Fibroblast of skin of right quadriceps (primary cell): ENCODE measurements at places on chromosomes 1 and 21.

GRCh38 chr1:67134695-67135094 lies at the start of gene C1orf141:
C1orf141 (minus strand) TSS chr1:67134970; CDS start chr1:67127240, 7,730 bp downstream.
- DNase-seq: peak; percentile 32

- peak; percentile 78 for DNase-seq
These were observed 16.1 kb downstream of the NOC2L start for GRCh38 chr1:942864-943533.

GRCh38 chr1:167106119-167106461 lies 12.2 kb downstream of the STYXL2 start:
- no peak for DNase-seq

- DNase-seq: no peak
These were observed 2.2 kb upstream of the HUNK start for GRCh38 chr21:31870472-31871193.

DNA sequence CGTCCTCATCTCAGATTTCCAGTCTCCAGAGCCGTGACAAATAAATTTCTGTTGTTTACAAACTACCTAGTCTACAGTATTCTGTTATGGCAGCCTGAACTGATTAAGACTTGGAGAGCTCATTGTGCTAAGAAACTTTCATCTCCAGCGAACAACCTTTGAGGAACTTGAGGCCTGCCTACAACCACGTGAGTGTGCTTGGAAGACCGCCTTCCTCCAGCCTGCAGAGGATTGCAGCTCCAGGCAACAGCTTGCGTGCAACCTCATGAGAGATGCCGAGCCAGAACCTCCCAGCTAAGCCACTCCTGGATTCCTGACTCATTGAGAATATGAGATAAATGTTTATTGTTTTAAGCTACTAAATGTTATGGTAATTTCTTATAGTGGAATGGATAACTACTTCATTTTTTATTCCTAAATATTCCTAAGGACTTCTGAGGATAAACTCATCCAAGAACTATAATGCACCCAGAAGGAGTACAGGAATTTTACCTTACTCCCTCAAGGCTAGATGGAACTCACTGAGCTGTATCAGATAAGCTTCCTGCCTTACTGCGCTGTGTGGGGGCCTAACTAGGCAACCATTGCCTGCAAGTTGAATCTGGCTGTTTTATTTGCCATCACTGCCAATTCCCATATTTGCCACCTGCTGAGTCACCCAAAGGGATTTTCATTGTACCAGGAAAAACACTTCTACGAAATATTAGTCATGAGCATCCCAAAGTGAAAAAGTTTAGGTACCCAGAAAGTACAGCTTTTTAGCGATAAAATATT lies 17.6 kb downstream of the FAM177B start:
- DNase-seq: peak; percentile 82

DNA sequence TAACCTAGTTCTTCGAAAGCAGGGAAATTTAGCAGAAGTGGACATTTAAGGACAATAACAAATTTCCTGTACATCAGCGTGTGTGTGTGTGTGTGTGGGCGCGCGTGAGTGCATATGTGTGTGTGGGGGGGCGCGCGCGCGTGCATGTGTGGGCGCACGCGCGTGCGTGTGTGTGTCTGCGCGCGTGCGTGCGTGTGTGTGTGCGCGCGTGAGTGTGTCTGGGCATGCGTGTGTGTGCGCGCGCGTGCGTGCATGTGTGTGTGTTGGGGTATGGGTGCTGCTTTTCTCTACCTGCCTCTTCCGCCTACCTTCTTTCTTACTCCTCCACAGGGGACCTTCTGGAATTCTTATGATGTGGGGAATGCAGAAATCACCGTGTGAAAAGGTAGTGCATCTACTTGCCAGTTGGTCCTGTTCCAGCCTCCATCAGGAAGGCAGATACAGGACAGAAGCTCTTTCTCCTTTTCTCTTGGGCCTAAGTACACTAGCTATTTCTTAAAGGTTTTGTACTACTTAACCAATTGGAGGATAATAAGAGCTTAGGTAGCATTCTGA lies 165.4 kb upstream of the KCNK2 start:
- DNase-seq: no peak

DNA sequence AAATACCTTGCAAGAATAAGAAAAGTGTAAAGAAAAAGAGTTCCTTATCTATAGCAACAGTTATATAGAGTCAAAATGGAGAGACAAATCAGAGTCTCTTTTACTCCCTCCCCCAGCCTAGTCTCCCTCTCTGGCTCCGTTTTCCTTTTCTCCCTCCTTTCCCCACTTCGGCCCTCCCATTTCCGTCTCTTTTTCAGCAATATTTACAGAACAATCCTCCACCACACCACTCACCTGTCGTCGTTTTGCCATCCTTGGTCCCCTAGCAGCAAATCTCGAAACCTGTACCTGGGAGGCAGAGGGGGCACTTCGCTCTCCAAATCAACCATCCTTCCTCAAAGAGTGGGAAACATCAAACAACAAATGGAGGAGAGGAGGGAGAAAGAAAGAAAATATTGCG lies 259 bp downstream of the KCNT2 start:
- DNase-seq: peak; percentile 3

DNA sequence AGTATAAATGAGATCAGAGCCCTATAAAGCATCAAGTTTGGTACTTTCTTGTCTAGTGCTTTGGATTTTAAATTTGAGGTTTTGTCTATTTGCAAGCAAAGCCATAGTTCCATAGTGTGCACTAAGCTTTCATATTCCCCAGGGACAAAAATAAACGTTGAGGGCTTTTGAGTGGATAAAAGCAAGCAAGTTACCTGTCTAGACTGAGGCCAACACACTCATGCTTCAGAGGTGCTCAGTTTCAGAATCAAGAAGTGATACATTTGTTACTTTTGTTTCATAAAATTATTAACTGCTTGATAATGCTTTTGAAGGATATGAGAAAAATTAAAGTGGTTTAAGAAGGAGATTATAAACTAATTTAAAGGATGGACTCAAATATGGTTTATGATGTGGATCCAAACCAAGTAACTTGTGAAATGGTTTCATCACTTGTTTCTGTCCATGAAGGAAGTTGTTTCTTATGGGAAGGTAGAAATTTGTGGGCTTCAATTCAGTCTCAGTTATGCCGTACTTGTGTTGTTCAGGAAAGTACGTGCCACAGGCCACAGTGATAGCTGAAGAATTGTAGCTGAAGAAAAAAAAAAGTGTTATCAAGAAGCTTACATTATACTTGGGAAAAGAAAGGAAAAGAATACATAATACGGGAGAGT lies 71.2 kb downstream of the CHRM3 start:
- no peak for DNase-seq

DNA sequence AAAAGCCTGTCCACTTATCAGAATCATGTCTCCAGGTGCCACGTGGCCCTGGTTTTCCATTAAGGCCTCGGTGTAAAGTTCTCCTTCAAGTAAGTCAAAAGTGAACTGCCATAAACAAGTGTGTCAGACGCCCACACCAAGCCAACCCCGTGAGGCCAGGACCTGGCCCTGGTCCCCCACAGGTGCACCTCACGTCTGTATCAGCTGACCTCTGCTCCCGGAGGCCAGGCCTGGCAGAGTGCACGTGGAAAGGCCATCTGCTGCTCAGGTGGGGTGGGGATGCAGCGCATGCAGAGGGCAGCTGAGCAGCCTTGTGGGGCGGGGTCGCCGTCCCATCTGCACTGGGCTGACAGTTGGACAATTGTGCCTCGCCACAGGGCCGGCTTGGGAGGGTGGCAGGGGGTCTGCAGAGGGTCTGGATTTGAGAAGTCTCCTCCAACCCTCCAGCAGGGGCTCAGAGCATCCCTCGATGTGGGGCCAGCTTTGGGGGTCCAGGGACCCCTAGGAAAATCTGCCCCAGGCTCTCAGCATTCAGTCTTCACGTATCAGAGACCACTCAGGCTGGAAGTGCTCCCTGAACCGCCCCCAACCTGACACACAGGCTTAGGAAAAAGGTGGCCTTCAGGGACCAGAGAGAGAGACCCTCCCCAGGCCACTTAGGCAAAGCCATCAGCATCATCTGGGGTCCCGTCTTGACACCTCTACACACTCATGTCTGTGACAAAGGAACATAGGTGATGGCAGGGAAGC lies 3.0 kb downstream of the SLC19A1 start:
- DNase-seq: no peak

DNA sequence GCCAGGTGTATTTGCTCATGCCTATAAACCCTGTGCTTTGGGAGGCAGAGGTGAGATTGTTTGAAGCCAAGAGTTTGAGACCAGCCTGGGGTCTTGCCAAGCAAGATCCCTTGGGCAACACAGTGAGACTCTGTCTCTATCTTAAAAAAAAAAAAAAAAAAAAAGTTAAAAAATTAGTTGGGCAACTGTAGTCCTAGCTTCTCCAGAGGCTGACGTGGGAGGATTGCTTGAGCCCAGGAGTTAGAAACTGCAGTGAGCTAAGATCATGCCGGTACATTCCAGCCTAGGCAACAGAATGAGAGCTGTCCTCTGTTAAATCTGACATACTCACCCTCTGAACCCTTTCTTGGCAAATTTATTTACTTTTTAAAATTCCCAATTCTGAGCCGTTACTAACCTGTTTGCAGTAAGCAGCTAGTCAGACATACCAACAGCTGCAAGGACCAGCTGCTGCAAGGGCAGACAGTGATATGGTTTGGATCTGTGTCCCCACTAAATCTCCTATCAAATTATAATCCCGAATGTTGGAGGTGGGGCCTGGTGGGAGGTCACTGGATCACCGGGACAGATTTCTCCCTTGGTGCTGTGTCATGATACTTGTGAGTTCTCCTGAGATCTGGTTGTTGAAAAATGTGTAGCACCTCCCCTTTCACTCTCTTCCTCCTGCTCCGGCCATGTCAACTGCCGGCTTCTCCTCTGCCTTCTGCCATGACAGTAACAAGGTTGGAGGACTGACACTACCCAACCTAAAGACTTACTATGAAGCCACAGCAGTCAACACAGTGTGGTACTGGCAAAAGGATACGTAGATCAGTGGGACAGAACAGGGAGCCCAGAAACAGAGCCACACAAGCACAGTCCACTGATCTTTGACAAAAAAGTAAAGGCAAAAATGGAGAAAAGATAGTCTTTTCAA lies 10.6 kb downstream of the PARP1 start:
- no peak for DNase-seq

DNA sequence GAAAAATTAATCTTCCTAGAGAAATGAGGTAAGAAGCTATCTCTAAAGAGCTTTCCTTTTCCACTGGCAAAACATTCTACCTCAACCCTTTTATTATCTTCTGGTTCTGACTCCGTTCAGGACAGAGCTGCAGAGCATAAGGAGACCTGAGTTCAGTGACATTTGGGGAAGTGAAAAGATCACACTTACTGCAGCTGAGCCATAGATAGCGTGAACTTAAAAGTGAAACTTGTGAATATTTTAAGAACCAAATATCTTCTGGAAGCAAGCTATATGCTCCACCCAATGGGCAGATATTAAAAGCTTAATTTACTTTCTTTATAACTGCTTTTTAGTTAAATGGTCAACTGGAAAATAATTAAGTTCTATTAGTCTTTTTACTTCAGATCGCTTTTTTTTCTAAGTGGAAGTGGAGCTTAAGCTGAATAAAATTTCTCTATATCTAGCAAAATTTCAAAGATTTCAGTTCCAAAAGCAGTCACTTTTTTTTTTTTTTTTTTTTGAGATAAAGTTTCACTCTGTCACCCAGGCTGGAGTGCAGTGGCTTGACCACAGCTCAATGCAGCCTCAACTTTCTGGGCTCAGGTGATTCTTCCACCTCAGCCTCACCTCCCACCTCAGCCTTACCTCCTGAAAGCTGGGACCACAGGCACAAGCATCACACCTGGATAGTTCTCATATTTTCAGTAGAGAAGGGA lies 11.9 kb downstream of the PTPN22 start:
- no peak for DNase-seq

DNA sequence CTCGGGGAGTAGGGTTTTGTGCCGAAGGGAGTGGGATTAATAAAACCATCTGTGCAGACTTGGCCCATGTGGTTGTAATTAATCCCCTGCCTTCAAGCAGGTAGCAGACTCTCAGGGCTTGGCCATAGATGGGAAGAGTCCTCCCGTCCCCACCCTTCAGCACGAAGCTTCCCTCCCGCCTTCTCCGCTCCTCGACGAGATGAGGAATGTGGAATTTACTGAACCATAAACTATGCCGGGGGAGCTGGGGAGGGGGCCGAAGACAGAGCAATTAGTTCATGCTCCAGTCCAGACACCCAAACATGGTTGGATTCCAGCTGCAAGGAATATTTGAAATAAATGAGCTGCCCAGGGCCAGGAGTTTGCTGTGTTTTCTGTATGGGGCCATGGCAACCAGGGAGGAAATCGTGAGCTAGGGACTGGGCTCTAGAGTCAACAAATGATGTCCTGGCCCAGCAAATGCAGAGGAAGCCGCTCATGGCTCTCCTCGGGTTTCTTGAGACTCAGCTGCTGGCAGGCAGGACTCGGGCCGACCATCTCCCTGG lies 78.8 kb downstream of the SPSB1 start:
- DNase-seq: peak; percentile 94

- DNase-seq: no peak
These were observed 10.5 kb upstream of the DNAJB4 start for GRCh38 chr1:77994117-77994705.

GRCh38 chr1:25006770-25007169 lies 76.7 kb upstream of the RUNX3 start:
- peak; percentile 19 for DNase-seq

GRCh38 chr1:221992427-221992826 lies 250.5 kb upstream of the DUSP10 start:
- no peak for DNase-seq

- DNase-seq: no peak
These were observed 100.5 kb upstream of the NEK7 start for GRCh38 chr1:198056255-198056654.

DNA sequence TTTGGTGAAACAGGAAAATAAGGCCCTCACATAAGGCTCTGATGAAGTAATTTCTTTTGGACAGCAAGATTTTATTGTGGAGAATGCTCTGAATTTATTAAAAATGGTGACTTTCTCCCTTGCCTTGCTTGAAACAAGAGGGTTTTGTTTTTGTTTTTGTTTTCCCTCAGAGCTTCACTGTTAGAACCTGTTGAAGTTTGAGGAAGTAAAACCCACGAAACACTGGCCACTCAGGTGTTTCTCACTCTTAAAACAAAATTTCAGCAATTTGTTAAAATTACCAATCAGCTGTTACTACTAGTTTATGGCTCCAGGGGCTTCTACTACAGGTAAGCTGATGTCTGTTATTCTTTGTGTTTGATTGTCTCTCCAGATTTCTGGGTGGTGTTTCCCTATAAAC lies 112.6 kb upstream of the B3GALT2 start:
- DNase-seq: no peak

DNA sequence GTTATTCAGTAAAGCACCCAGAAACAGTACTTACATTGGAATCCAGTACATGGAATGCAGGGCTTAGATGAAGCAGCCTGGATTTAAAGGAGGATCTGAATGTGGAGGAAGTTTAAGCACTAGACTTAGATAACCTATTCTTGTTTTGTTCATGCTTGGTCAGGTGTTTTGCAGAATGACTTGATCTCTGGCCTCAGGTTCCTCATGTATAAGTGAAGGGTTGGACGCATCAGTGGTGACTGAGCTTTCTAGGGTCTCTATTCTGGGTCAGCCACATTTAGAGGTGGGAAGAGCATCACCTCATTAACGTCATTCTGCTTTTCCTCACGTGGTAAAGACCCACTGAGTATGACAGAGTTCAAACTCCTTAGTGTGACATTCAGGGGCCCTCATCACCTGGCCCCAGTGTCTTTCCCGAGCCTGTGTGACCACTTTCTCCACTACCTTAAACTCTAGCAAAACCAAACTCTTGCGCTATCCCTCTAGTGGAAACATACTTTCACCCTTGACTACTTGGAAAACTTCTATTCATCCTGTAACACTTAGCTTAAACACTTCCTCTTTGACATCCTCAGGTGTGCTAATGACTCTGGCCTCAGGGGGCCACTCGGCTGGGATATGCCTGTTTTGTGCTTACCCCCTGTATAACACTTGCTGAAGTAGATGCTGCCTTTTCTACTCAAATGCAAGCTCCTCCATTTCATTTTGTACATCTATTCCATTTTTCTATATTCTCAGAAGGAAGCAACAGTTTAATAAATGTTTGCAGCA lies 871 bp upstream of the ERICH3 start:
- DNase-seq: no peak
